ENCODE measurements at places on chromosomes 5 and 9.

DNA sequence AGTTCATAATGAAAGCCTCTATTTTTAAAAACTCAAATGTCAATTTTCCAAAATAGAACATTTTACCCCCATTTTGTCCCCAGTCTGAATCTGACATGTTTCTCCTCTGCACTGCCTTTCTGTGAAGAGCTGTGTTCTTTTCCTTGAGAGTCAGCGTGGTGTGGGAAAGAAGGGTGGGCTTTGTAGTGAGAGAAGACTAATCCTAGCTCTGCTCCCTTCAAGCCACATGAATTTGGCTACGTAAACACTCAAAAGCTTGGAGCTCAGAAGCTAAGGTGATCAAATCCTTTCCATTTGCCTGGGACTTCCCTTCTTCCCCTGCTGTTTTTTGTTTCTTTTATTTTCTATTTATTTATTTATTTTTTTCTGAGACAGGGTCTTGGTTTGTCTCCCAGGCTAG lies 598.5 kb downstream of the TLR4 start:
- no peak for DNase-seq

DNA sequence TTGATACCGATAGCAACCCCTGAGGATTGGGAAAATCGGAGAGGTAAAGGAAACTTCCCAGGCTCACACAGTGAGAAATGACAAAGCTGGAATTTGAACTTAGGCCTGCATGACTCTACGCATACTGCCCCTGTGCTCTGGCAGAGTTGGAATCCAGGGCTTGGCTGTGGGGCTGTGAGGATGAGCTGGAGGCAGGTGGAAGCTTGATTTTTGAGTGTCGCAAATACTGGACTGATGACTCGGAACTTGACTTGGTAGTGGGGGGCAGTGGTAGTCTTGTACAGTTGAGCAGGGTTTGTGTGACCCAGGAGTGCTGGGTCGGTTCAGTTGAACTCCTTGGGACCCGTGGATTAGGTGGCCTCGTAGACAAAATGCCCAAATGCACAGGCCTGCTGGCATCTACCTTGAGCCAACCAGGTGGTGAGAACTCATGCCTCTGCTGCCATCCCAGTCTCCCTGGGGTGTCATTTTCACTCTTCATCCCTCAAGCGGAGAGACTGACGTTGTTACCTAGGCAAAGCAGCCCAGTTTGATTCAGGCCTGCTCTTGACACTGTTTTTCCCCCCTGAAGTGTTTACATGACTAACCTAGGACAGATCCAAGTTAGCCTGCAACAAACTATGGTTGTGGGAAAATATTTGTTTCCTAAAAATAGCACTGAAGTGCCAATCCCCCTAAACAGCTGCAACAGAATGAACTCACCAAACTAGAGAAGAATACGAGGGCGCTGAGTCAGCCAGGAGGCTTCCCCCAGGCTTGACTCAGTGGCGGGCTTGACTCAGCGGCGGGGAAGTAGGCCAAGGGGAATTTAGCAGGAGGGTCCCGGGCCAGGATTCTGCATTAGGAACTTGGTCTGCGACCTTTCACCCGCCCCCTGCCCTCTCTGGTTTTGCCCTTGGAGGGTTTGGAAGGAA lies 45.7 kb upstream of the ORM1 start:
- DNase-seq: no peak

- DNase-seq: no peak
These were observed 90.0 kb upstream of the POU5F2 start for GRCh38 chr5:93831449-93831848.

- DNase-seq: no peak
These were observed 116.1 kb downstream of the WDR70 start for GRCh38 chr5:37495210-37495609.

GRCh38 chr9:125821078-125821477 lies 73.9 kb downstream of the PBX3 start:
- DNase-seq: no peak

DNA sequence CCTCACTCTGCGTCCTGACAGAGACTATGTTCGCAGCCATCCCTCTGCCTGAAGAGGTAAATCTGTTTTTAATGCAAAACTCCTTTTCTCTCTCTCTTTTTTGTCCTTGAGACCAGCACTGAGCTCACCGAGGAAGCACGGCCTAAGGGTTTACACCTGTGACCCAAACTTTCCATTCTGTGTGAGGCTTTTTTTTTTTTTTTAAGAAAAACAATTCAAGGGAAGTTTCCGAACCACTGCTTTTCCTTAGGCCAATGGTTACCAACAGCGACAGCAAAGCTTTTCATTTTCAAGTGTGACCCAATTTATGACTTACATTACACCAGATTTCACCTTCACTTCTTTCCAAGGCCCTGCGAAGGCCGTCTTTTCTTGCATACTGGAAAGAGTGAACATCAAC lies 205.9 kb downstream of the EFNA5 start:
- DNase-seq: no peak

GRCh38 chr9:127926906-127927200 lies 3.7 kb downstream of the PIP5KL1 start:
- no peak for DNase-seq

DNA sequence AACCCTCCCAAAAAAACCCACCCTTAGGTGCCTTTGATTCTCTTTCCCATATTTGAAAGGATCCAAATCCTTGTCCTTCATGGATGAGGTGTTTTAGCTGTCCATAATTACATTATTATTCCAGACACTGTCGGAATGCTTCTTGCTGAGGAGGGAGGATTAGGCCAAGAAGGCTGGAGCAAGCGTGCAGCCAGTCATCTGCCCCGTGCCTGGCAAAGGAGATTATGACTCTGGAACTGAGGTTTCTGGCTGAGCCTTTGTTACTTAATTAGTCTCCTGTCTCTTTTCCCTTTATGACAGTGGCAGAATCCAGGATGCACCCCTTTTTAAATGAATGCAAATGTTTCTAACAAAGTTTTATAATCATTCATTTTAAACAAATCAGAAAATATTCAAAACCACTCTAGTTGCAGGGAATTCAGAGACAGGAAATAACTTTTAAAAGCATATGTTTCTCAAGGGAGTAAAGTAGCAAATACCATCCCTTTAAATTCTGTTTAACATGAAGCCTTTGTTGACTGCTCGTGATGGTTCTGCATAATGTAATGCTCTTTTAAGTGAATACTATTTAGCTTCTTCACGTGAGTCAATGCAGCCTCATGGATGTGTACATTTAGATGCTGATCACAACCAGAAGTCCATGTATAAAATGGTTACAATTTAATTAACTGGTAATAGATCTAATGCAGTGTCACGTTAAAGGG lies 69.8 kb downstream of the GALNT10 start:
- no peak for DNase-seq

GRCh38 chr5:172721455-172722326 lies 49.3 kb downstream of the DUSP1 start:
- DNase-seq: no peak

DNA sequence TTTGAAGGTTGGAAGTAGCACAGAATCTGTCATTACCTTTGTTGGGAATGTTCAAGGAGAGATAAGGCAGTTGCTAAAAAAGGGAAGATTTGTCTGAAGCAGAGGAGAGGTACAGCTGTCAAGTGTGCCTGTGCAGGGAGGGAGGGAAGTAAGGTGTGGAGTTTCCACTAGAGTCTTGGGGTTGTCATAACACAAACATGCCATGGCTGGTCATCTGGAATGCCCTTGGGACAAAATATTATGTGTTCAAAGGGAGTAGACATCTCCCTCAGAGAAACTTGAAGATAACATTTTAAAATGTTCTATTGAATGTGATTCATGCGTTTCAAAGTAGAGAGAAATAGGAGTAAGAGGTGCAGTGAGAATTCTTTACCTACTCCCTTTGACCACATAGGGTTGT lies 95.0 kb downstream of the MUSK start:
- no peak for DNase-seq

GRCh38 chr9:27427272-27427643 lies 96.8 kb upstream of the IFNK start:
- no peak for DNase-seq

DNA sequence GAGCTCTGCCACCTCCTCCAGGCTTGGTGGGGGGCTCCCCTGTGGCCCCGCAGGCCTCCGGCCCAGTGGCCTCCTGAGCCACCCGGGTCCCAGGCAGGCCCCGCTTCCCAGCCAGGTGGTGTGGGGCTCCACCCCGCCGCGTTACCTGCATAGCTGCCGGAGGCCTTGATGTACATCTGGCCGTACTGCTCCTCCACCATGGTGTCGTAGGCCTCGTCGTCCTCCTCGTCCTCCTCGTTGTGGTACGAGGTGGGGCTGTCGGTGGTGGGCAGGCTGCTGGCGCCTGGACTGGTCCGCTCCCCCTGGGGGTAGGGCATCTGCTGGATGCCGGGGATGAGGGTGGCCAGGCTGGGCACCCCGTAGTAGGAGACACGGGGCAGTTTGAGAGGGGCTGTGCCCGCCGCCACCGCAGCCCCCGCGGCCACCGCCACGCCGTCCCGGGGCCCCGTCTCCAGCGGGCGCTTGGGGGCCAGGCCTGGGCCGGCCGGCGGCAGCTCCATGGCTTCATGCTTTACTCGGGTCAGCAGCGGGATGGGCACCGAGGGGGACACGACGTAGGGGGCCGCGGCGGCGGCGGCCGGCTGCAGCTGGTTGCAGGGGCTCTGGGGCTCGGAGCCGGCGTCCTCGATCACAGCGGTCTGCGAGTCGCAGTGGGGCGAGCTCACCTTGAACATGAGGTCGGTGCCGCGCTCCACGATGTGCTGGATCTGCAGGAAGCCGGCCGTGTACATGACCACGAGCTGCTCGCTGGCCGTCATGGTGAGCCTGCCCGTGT lies 45.4 kb downstream of the NACC2 start:
- DNase-seq: no peak

DNA sequence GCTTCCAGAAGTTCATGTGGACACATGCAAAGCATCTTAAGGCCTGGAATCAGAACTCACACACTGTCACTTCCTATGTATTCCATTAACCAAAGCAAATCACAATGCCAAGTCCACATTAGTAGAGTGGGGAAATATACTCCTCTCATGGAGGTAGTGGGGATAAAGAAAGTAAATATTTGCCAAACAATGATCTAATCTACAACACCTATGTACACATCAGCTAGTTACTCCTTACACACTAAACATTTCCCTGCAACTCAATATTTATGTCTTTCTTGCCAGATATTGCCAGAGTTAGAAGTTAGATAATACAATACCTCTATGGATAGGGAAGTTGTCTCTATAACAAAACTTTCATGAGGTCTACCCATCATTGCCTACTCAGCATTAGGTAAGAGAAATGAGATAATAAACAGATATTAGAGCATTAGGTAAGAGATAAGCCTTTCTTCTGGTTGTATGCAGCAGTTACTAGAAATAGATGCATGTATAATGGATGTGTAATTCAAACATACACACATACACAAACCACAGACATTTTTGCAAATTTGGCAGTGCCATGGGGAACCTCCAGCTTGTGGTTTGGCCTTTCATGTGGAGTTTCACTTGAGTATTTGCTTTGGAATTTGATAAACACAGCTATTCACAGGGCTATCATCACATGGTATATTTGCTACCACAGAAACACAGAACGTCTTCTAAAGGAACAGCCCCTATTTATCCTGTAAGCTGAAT lies 196.5 kb downstream of the TLE1 start:
- DNase-seq: no peak

GRCh38 chr5:102547141-102548035 lies 48.6 kb upstream of the SLCO6A1 start:
- DNase-seq: no peak

DNA sequence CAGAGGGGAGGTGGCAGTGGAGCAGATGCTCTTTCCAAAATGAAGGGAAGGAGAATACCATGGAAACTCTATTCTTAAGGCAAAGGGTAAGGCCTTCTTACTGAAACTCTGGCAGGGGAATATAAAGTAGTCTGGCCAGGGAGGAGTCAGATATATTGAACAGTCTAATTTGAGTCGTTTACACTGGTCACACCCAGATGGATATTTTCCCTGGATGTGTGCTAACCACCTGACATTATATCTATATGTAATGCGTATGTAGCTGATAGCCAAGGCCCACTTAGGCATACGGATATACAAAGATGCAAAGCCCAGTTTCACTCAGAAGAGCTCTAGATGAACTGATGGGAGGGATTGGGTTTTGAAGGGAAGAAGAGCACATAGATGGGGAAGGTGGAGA lies 7.0 kb downstream of the TDRD7 start:
- no peak for DNase-seq

GRCh38 chr9:134474055-134474370 lies 147.8 kb downstream of the RXRA start:
- DNase-seq: no peak

DNA sequence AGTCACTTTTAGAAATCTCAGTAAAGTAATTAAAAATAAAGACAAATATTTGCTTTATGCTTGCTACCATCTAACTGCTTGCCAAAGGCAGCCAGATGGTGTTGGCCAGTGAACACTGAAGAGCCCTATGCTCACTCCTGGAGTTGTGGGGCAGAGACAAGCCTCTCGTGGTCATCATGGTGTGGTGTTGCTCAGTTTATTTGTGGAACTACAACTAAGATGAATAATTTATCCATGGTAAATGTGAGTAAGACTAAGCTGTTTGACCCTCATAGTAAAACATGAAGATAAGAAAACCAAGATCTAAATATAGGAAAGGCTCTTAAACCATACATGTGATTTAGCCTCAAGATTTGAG lies 100.7 kb downstream of the PDE8B start:
- no peak for DNase-seq

- no peak for DNase-seq
These were observed 33.0 kb upstream of the HOMER1 start for GRCh38 chr5:79546782-79547428.

GRCh38 chr5:138979684-138980280 lies 104.6 kb upstream of the LRRTM2 start:
- no peak for DNase-seq

DNA sequence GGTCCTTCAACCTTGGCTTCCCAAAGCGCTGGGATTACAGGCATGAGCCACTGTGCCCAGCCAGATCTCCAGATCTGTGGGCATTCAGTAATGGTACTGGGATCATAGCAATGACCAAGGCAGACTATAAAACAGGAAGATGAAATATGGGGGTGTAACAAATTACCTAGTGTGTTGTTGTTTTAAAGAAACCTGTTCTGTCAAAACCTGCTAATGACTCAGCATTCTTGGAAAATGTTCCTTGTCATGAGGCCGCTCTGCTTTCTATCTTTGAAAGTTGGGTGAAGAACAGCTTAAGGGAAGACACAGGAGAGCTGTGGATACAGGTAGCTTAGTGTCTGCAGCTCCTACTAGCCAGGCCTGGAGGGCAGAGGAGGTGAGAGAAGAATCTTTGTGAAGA lies 19.4 kb downstream of the TARS1 start:
- no peak for DNase-seq

- no peak for DNase-seq
These were observed 31.7 kb downstream of the ITK start for GRCh38 chr5:157212307-157212706.

DNA sequence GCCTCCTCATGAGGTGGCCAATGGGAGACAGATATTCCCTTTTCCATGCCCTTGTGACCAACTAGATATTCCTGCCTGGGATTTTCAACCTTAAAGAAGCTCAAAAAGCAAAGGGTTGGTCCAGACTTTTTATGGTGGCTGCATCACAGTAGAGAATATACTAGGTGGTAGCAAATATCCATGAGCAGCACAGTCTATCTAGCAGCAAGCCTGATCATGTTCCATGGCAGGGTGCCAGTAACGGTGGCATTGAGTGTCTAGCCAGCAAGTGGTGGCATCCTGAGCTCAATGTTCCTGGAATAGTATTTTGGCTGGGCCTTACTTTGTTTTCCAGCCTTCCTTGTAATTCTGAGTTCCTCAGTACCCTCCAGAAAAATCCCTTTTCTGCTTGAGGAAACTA lies 25.8 kb downstream of the CDC25C start:
- DNase-seq: no peak
